ENCODE measurements at places on chromosomes 1 and 21.

DNA sequence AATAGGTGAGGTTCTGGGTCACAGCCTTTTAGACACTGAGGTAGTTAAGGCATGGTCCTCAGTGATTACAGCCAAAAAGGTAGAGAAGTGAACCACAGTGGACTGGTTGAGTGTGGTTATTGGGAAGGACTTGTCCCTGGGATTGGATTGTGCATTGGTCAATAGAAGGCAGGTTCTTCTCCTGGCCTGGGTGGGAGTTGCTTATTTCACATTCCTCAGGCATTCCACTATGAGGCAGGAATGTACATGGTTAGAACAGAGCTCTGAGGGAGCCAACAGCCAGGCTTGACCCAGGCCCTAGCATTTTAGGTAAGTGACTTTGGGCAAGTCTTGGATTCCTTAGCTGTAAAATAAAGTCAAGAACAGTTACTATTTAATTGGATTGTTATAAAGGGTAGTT is 97.9 kb upstream of the MARK1 start:
- DNase-seq, result no peak

GRCh38 chr1:248140846-248141245 is 4.1 kb upstream of the OR2M5 start:
- DNase-seq, result no peak

DNA sequence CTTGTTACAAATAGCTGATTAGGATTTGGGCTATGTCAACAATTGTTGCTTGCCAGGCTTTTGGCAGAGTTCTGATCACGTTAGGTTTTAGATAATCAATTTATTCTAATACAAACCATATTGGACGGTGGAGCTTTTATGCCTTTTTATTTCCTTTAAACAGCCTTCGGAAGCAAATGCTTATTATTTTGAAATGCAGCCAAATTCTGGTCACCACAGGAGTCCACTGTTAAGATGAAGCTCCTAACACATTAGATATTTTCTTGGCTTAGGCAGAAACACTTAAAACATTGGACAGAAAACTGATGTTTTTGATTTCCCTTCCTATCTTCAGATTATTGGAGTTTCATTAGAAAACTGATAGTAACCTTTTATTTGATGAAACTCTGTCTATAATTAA is 82.9 kb downstream of the CENPF start:
- no peak for DNase-seq

DNA sequence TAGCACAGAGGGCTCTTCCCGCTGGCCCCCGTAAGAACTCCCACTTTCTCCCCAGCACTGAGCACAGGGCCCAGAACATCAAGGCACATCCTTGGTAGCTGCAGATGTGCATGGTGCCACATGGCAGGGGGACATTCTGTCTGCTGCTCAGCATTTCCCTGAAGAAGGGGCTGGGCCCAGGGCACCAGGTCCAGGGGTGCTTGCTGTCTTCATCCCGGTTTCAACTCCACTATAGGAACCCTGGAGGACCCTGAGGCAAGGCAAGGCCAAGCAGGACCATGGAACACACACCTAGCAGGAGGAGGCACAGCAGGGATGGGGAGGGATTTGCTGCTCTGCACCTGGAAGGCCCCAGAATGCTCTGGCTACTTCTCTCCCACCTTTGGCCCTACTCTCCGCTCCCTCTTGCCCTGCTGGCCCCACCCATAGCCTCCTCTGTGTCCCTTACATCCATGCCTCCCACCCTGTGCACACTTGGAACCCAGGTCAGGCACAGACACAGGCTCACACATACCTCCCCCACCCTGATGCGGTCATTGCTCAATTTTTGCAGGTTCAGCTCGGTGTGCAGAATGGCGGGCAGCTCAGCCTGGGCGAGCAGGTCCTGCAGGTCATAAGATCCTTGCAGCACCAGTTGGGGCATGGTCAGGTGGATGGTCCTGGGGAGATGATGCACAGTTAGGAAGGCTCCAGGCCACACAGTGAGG is 10.1 kb downstream of the AGT start:
- DNase-seq, result no peak

GRCh38 chr21:45417256-45417950 is 12.4 kb downstream of the COL18A1 start:
- DNase-seq, result no peak

DNA sequence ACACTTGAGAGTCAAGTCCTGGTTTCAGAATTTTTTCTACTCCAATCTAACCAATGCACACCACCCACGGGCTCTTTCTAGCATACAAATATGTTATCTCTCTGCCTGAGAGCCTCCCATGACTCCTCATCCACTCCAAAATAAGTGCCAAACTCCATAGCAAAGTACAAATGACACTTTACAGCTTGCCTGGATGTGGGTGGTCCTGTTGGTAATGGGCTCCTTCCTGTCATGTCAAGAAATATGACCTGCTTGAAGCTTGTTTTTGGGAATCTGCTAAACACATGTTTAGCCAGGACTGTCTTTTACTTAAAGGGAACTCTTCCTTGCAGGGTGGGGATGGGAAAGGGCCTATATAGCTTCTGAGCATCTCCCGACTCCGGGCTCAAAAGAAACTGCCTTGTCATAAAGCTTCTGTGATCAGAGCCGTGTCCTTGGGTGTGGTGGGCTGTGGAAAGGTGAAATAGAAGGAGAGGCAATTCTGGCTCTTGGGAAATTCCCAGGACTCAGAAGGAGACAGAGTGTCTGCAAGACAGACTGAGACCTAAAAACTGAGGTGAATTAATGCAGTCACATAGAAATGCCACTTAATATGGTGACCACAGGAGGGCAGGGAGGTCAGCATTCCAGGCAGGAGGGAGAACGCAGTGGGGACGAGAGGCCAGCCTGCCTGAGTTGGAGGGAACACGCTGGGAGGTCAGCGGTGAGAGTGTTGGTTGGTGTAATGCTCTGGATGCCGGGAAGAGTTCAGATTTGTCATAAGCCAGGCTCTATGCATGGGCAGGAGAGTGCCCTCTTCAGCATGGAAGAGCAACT is 6.1 kb upstream of the IGFN1 start:
- no peak for DNase-seq

- DNase-seq, result no peak
These were observed 62.1 kb upstream of the CD55 start for GRCh38 chr1:207259391-207259790.

GRCh38 chr21:15160136-15160535 is 95.3 kb upstream of the NRIP1 start:
- DNase-seq, result no peak

DNA sequence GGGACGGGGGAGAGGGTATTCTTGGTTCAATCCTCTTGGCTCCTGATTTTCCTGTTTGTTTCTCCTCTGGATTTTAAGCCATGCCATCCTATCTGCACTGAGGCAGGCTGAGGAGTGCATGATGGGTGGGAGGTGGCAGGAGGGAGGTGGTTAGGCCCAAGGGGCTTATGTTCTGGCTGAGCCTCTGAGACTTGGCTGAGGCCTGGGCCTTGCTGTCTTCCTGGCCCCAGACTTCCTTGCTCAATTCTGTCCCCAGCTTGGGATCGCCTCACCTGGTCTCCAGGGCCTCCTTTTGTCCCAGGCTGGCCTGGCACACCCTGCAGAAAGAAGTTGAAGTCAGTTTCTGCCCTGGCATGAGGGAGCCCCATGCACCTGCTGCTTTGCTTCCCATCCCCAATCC is 11.2 kb downstream of the COL9A2 start:
- no peak for DNase-seq

GRCh38 chr1:156924478-156925153 is 4.2 kb downstream of the LRRC71 start:
- DNase-seq, result no peak

- DNase-seq, result no peak
These were observed 325.2 kb downstream of the DUSP10 start for GRCh38 chr1:221416723-221417122.

DNA sequence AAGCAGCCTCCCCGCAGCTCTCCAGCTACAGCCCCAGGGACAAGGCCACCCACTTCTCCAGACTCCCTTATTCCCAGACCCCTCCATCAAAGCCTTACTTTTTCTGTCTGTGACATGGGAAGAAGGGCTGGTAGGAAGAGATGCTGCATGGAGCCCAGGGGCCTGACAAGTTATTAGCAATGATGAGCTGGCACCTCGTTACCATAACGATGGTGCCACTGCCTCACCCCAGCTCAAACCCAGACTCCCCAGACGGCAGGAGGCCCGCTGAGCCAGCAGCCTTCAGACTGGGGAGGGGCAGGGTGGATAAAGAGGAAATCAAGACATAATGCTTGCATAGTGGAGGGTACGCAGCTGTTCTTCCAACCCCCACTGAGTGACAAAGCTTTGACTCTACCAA is 3.3 kb downstream of the DLGAP3 start:
- no peak for DNase-seq

GRCh38 chr1:34060901-34061415 is 104.1 kb downstream of the CSMD2 start:
- no peak for DNase-seq

DNA sequence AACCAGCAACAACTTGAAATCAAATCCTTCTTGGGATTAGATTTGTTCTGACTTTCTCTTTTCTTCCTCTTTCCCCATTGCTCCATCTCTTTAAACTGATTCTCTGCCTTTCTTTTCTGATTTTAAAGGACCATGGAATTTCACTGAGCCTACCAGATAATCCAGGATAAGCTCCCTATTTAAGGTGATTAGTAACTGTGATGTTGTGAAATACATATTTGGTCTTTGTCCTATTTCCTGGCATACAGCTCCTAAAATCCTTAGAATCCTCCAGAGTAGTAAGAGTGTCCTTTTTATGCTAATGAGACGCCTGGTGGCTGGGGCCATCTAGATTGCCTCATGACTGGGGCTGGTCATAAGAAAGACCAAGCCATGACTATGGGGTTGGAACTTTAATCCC is 236.9 kb downstream of the USP25 start:
- DNase-seq, result no peak

DNA sequence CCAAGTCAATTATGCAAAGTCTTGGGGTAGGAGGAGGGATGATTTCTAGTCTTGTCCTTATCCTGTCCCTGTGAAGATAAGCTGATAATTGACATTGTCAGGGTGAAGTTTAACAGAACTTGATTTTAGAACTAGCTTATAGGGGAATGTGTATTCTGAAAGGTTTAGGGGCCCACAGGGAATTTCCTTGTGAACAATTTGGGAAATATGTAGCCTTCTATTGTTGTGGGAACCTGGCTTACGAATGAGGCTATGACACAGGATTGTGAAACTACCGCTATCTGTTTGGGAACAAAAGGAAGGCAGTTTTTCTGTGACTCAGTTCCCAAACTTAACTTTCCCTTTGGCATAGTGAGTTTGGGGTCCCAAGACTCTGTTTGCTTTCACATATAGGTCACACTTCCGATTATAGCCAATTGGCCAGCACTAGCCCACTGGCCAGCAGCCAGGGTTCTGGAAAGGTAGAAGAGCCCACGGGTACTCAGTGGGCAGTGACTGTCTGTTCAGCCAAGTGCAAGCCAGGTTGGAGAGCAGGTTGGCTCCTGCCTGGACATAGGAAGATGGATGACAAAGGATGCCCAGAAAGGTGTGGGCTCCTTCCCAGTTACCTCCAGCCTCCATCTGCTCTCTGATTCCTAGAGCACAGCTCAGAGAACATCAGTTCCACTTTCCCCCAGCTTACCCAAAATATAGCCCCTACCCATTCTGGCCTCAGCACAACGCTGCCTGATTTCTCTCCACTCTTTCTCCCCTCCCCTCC is 35.5 kb downstream of the H3-3A start:
- DNase-seq, result no peak

GRCh38 chr1:20202166-20202565 is 15.8 kb upstream of the PLA2G2C start:
- no peak for DNase-seq

DNA sequence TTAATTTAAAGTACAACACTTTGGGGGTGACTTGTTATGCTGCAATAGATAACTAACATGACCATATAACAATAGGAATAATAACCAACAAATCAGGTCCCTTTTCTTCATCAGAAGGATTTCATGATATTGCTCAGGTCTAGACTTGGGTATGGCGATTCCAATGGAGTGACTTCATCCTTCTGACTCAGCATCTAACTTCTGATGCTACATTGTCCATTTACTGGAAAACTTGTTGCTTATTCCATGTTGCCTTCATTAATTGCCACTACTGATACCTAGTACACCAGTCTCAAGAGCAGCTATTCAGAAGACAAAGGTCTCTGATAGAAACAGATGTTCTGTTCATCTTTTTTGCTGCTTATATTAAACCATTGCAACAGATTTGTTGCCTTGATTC is 324.3 kb downstream of the TGFB2 start:
- DNase-seq, result no peak

- no peak for DNase-seq
These were observed 2294.1 kb downstream of the NCAM2 start for GRCh38 chr21:23292292-23292691.

DNA sequence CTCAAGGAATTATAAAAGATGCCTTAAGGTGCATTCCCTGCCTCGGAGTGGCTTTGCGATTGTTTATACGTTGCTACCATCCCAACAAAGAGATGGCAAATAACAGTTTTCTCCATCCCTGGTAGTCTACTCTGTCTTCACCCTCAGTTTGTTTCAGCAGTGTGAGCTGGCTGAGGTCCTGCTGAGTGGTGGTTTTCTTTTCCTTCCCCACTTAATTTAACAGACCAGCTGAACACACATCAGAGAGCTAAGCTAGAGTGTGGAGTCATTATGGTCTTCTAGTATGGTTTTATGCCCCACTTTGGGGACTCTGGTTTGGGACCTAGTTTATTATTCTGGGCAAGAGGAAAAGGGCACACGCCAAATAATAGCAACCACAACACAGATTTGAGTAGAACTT is 2.2 kb downstream of the PIGV start:
- no peak for DNase-seq

DNA sequence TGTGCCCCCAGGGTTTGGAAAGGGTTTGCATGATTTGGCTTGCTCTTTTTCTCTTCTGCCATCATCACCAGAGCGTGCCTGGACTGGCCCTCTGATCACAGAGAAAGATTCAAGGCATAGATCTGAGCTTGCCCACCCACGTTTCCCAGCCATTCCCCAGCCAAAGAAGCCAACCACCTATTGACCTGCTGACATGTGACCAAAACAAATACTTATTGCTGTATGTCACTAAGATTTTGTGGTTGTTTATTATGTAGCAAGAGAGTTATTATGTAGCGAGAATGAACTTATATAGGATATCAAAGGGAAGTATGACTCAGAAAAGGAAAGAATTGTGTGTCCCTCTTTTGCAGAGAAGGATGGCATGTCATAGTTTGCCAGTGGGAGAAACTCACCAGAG is 59.9 kb downstream of the UBE2U start:
- DNase-seq, result no peak

DNA sequence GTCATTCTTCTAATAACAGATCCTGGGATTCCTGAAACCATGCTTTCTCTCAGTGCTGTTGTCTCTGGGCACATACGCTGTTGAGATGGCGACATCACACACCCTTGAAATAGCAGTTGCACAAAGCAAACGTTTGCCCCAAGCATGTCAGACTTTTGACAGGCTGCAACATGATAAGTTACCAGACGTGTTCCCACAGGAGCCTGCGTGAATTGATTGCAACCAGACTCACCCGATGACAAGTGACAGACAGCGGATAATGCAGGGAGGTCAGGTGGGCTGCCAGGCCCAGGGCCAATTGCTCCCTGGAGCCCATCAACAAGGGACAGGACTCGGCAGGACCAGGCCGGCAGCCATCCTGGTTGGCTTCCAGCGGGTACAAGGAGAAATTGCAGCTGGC is 310.9 kb downstream of the SIPA1L2 start:
- peak; percentile 18 for DNase-seq
